K562 (cell line): ENCODE measurements at places on chromosomes 1 and 21. TPM values are rescaled to one million over a fixed set of nuclear protein-coding genes. Genes with fewer than 3 reads are reported as not detected.

The GRHL3 gene
- polyA plus RNA-seq: 0.65 TPM in 1 of 2 replicates, not detected in the other

The LCA5L gene
- 3.0 and 3.4 TPM in 2 replicates for polyA plus RNA-seq

The AIM2 gene
- 0.95 TPM in 1 of 2 replicates, not detected in the other for polyA plus RNA-seq

The LYPD8 gene
- 0.71 and 1.4 TPM in 2 replicates for polyA plus RNA-seq

The FCMR gene
- not detected in 2 replicates for polyA plus RNA-seq

The CLCA1 gene
- not detected in 2 replicates for polyA plus RNA-seq

The CIART gene
- polyA plus RNA-seq: 0.19 and 1.1 TPM in 2 replicates

The CAPN2 gene
- 106 and 124 TPM in 2 replicates for polyA plus RNA-seq

The RAD54L gene
- 38.2 and 43.9 TPM in 2 replicates for polyA plus RNA-seq

The TMEM200B gene
- 0.09 and 0.13 TPM in 2 replicates for polyA plus RNA-seq

The FAM78B gene
- polyA plus RNA-seq: 0.33 and 0.86 TPM in 2 replicates

The FAM72B gene
- polyA plus RNA-seq: 31.5 and 36.7 TPM in 2 replicates

The UBASH3A gene
- polyA plus RNA-seq: 1.0 and 1.4 TPM in 2 replicates

The DENND1B gene
- polyA plus RNA-seq: 2.9 TPM in 2 replicates

The ACADM gene
- 130 and 156 TPM in 2 replicates for polyA plus RNA-seq

The CRP gene
- polyA plus RNA-seq: not detected in 2 replicates

The MYBPHL gene
- polyA plus RNA-seq: 0.08 and 0.45 TPM in 2 replicates

The SH2D5 gene
- not detected in 2 replicates for polyA plus RNA-seq

The SYT14 gene
- polyA plus RNA-seq: 0.01 TPM in 1 of 2 replicates, not detected in the other
